ENCODE measurements at places on chromosomes 6 and 20.

DNA sequence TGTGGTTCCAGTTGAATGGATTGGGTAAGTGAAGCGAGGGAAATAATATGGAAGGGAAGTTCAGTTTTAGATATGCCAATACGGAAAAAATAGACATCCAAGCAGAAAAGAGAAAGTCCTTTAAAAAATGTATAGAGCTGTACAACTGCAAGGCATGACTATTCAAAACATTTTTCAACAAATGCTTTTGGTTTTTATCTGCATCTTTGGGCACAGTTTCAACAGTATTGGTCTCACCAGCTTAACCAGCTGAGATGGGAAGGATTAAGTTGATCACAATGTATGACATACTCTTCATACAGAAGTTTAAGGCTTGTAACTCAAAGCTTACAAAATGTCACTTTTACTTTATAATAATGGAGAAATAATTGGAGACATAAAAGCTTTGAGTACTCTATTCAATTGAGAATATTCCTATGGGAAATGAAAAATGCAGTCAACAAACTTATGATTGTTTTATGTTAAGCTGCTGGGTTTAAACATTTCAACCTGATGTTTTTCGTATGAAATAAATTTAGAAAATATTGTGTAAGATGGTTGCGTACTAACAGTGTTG, 16.3 kb upstream of the UTRN start:
- no peak overlapping the region for H3K27ac ChIP-seq
- H3K4me3 ChIP-seq, result no peak overlapping the region
- H3K27me3 ChIP-seq, result no peaks in the 10 kb centered on the region
- H3K4me1 ChIP-seq, result no peaks in the 10 kb centered on the region

DNA sequence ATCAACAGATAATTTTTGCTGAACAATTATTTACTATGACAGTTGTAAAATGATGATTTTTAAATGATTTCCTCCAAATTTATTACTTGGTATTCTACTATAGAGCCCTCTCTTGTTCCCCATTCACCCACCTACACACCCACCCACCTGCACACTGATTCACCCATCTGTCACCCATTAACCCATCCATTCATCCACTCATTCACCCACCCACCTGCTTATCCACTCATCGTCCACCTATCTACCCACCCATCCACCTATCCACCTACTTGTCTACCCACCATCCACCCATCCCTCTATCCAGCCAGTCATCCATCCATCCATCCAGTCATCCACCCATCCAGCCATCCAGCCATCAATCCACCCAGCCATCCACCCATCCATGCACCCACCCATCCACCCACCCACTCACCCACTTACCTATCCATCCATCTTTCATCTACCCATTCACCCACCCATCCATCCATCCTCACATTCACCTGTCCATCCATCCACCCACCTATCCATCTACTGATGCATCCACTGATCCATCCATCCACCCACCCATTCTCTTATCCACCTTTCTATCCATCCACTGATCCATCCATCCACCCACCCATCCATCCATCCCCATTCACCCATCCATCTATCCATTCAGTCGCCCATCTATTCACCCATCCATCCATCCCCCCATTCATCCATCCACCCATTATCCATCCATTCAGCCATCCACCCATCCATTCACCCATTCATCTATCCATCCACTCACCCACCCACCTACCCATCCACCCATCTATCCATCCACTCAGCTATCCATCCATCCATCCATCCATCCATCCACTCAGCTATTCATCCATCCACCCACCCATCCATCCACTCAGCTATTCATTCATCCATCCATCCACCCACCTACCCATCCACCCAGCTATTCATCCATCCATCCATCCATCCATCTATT, 72.0 kb downstream of the SYNJ2 start:
- DNase-seq, result no peak
- no peaks in the 10 kb centered on the region for H3K27me3 ChIP-seq
- peaks cover 9% of the 10 kb centered on the region for H3K36me3 ChIP-seq
- peaks cover 23% of the 10 kb centered on the region for H3K4me1 ChIP-seq

GRCh38 chr6:157711060-157711459, 112.0 kb upstream of the SNX9 start:
- peaks cover 2% of the 10 kb centered on the region for H3K4me1 ChIP-seq
- H3K27me3 ChIP-seq, result peaks cover 9% of the 10 kb centered on the region
- H3K27ac ChIP-seq, result no peak overlapping the region
- no peaks in the 10 kb centered on the region for H3K36me3 ChIP-seq
- no peak for DNase-seq
- H3K4me3 ChIP-seq, result no peak overlapping the region

GRCh38 chr6:39339868-39340550, 17.5 kb upstream of the KCNK16 start:
- H3K4me1 ChIP-seq, result peaks cover 22% of the 10 kb centered on the region
- H3K36me3 ChIP-seq, result no peaks in the 10 kb centered on the region
- no peak for DNase-seq
- H3K27me3 ChIP-seq, result peaks cover 16% of the 10 kb centered on the region

GRCh38 chr20:60966766-60967165, 285.3 kb upstream of the CDH4 start:
- H3K36me3 ChIP-seq, result no peaks in the 10 kb centered on the region
- no peak overlapping the region for H3K27ac ChIP-seq
- H3K27me3 ChIP-seq, result no peaks in the 10 kb centered on the region

DNA sequence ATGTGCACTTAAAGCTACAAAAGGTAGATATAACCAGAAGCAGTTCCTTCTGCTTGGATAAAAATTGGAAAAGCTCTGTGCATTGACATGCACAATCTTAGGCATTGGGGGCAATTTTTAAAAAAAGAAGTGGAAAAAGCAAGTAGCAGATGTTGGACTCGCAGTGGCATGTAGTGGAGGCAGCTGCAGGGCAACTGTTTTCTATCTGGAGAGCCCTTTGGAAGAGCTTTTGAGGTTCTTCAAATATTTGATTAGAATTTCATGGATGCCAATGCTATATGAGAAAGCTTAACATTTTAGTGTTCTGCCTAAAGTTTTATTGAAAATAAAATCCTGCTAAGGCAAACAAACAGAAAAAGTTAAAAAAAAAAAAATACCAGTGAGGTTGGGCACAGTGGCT, 388.3 kb upstream of the RNF217 start:
- H3K4me1 ChIP-seq, result no peaks in the 10 kb centered on the region
- no peak for DNase-seq
- H3K36me3 ChIP-seq, result no peaks in the 10 kb centered on the region

- DNase-seq, result no peak
- H3K27ac ChIP-seq, result no peak overlapping the region
- peaks cover 5% of the 10 kb centered on the region for H3K4me1 ChIP-seq
- no peak overlapping the region for H3K4me3 ChIP-seq
- H3K36me3 ChIP-seq, result no peaks in the 10 kb centered on the region
- H3K27me3 ChIP-seq, result no peaks in the 10 kb centered on the region
Measured at GRCh38 chr6:156430386-156430785, 346.8 kb upstream of the ARID1B start.

GRCh38 chr6:54255886-54256285, 52.4 kb upstream of the TINAG start:
- H3K36me3 ChIP-seq, result no peaks in the 10 kb centered on the region
- no peaks in the 10 kb centered on the region for H3K4me1 ChIP-seq
- no peak overlapping the region for H3K4me3 ChIP-seq
- H3K27ac ChIP-seq, result no peak overlapping the region

- no peaks in the 10 kb centered on the region for H3K4me1 ChIP-seq
- H3K4me3 ChIP-seq, result no peak overlapping the region
- no peak overlapping the region for H3K27ac ChIP-seq
- no peaks in the 10 kb centered on the region for H3K27me3 ChIP-seq
- no peak for DNase-seq
Measured at GRCh38 chr6:114430534-114431124, 87.8 kb upstream of the HS3ST5 start.

DNA sequence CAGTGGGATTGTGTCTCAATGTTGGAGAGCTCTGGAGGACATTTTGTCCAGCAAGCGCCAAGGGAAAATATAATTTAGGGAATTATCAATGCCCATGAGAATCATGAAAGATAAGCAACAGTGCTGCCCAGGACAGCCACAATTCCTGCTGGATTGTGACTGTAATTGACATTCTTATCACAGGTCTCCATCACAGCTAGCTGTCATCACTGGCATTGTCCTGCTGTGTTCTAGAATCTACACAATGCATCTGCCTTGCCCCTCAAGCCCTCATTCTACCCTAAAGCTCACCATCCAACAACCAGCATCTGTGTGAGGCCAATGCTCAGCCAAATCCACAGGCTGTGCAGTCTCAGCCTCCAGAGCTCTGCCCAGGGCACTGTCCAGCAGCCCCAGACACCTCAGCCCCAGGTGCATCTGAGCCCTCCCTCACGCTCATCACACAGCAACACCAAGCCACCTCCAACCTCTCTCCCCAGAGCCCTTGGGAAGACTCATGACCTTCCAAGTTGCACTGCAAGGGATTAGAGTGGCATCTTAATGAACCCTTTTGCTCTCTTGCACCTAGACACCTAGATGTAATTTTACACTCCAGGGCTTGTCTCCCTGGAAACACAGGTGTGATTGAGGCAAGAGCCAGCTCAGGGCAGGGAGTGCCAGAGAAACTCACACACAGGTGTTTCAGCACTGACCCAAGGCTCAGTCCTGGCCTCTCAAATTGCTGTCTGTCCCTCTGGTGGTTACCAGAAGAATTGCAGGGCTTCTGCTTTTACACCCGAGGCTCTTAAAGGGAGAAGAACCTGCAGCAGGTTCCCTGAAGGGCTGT, 85.2 kb upstream of the PHACTR3 start:
- no peak overlapping the region for H3K27ac ChIP-seq
- H3K4me3 ChIP-seq, result no peak overlapping the region
- peaks cover 2% of the 10 kb centered on the region for H3K4me1 ChIP-seq

DNA sequence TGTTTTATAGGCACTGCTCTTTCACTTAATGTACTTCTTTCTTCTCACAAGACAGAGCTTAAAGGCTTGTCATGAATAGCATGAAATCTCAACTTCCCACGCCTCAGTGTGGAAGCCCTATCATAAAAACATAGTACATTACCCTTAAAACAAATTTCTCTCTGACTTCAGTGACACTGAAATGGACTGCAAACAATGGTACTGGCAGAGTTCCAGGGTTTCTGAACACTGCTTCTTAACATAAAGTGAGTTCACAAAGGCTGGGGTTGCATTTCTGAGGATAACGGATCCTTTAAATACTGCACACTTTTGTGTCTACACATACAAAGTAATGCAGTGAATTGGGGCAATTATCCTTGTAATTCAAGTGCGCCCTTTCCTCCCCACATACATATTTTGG, 32.3 kb upstream of the PLEKHG1 start:
- no peak for DNase-seq
- peaks cover 28% of the 10 kb centered on the region for H3K27me3 ChIP-seq

DNA sequence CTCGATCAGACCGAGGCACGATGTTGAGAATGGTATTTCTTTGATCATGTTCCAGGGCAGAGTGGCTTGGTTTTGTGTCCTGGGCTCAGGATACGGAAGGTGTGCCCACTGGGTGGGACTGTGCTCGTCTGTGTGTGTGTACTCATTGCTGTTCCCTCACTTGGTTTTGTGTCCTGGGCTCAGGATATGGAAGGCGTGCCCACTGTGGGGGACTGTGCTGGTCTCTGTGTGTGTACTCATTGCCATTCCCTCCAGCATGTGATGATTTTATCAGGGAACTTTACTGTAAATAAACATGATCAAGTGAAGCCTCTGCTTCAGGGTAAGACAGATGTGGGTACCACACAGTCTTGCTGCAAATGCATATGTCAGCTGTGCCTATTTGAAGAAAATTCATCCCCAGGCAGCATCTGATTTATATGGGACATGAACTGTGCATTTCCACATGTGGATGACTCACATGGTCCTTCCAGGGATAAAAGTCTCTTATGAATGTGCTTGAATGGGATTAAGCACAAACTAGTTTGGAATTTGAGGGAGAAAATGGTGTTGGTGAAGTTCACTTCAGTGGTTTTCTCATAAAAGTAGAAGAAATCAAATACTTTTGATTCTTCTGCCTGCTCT, 274.3 kb downstream of the QKI start:
- no peak for DNase-seq
- H3K27me3 ChIP-seq, result peaks cover 48% of the 10 kb centered on the region
- no peaks in the 10 kb centered on the region for H3K36me3 ChIP-seq
- no peak overlapping the region for H3K4me3 ChIP-seq

DNA sequence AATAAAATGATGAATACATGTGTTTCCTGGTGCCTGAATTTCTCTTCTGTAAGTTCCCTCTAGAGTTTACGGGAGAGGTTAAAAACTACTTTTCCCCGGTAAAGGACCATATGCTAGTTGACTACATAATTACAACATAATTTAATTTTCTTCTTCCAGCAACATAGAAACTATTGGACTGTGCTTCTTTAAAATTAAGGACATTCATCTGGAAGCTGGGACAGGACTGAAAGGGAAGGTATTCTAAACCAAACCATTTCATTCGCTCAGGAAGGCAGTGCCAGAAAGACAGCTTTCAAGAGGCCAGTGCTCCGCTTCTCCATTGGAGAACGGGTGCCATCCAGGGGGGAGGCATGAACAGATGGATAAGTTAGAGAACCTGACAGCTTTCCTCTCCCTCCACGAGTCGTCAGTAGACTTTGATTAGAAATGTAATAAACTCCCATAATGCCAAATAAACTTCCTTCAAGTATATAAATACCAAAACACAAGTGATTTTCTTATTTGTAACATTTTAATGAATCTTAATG, 458.0 kb upstream of the SOX4 start:
- no peak overlapping the region for H3K4me3 ChIP-seq
- no peak overlapping the region for H3K27ac ChIP-seq
- peaks cover 2% of the 10 kb centered on the region for H3K36me3 ChIP-seq
- H3K27me3 ChIP-seq, result no peaks in the 10 kb centered on the region
- peaks cover 2% of the 10 kb centered on the region for H3K4me1 ChIP-seq
- DNase-seq, result no peak

- H3K27me3 ChIP-seq, result no peaks in the 10 kb centered on the region
- peaks cover 2% of the 10 kb centered on the region for H3K36me3 ChIP-seq
- no peaks in the 10 kb centered on the region for H3K4me1 ChIP-seq
Measured at GRCh38 chr6:108268845-108269244, 8.0 kb upstream of the SNX3 start.

GRCh38 chr6:119346936-119347335, 2.6 kb downstream of the MAN1A1 start:
- H3K4me3 ChIP-seq, result peak overlapping the region; percentile 95
- H3K27ac ChIP-seq, result peak overlapping the region; percentile 91
- H3K27me3 ChIP-seq, result no peaks in the 10 kb centered on the region
- peaks cover 33% of the 10 kb centered on the region for H3K4me1 ChIP-seq
- no peaks in the 10 kb centered on the region for H3K36me3 ChIP-seq

DNA sequence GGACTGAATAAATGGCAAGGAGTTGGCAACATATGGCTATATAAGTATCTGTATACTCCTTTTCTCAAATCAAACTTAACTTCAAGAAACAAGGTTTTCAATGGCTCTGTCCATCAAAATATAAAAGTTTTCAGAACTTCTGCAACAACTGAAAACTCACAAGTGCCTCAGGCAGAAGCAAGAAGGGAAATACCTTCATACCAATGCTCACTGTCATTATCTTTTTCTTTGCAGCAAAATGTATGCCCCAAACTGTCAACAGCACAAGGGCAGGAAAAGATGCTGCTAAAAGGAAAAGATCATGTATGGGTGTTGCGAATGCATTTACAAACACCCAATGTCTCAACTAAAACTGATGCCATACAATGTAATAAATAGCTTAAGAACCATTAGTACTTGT, 45.9 kb downstream of the PTPRK start:
- H3K4me3 ChIP-seq, result no peak overlapping the region
- no peak overlapping the region for H3K27ac ChIP-seq
- H3K4me1 ChIP-seq, result peaks cover 8% of the 10 kb centered on the region
- H3K36me3 ChIP-seq, result no peaks in the 10 kb centered on the region
- no peak for DNase-seq

All from T-helper 17 cell (primary cell).